ENCODE measurements at places on chromosomes 5 and 9.
A peak's percentile ranks its signal among the peaks of the same experiment; 100 is the strongest.

- DNase-seq: no peak
Observed at GRCh38 chr9:77592476-77592875, 55.6 kb downstream of the GNA14 start.

GRCh38 chr5:96087939-96088338 lies 126.3 kb upstream of the ELL2 start:
- DNase-seq: no peak

- peak; percentile 57 for DNase-seq
Observed at GRCh38 chr5:140295414-140295813, 7.5 kb downstream of the PFDN1 start.

DNA sequence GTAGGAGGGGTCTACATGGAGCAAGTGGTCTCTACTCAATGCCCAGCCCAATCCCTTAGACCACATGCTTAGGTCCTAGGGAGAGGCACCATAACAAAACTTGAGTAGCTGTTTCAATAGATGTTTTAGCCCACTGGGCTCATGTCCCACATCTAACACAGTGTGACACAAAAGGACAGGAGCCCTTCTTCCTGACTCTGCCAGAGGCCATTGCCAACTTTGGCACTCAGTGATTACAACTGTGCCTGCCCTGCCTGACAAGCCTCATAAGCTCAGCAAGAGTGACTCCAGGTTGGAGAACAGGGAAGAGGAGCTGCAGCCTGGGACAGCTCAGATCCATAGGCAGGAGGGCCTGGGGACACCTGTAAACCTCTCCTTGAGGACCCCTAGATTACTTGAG lies 230.8 kb downstream of the ENC1 start:
- DNase-seq: no peak

Data from HL-60 (cell line).